ENCODE measurements at places on chromosomes 1 and 21.

- no peak for DNase-seq
These were observed at the start of gene MX2 for GRCh38 chr21:41361786-41362604. Gene MX2 (plus strand): TSS chr21:41362027. CDS start chr21:41376907, 14,880 bp downstream.

GRCh38 chr21:36890086-36890485, 76.4 kb downstream of the HLCS start:
- DNase-seq, result no peak

DNA sequence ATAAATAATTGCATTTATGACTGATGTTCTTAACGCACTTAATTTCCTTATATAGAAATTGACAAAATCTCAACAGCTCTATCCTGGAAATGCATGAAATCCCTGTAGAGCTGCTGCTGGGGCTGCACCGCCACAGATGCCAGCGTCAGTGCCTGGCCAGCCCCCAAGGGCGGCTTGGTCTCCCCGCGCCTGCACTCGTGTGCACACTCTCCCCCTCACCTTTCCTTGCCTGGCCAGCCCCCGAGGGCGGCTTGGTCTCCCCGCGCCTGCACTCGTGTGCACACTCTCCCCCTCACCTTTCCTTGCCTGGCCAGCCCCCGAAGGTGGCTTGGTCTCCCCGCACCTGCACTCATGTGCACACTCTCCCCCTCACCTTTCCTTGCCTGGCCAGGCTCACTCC, 11.3 kb downstream of the TPRG1L start:
- DNase-seq, result no peak

GRCh38 chr1:161791904-161792655, 26.0 kb downstream of the ATF6 start:
- DNase-seq, result no peak

DNA sequence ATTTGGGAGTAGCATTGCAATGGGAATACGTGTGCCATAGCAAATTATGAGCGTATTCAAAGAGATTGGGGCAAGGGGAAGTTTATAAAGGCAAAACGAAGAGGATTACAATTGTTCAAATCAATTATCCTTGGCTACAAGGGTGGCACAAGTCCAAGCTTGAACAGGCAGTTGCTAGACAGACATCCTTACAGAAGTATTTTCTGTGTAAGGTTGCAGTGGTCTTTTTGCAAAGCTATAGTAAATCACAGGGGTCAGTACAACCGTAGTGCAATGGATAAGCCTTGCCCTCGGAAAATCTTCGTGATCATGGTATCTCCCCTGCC, 37.4 kb upstream of the HAO2 start:
- no peak for DNase-seq

- no peak for DNase-seq
These were observed 6.4 kb downstream of the PTAFR start for GRCh38 chr1:28170001-28170596.

DNA sequence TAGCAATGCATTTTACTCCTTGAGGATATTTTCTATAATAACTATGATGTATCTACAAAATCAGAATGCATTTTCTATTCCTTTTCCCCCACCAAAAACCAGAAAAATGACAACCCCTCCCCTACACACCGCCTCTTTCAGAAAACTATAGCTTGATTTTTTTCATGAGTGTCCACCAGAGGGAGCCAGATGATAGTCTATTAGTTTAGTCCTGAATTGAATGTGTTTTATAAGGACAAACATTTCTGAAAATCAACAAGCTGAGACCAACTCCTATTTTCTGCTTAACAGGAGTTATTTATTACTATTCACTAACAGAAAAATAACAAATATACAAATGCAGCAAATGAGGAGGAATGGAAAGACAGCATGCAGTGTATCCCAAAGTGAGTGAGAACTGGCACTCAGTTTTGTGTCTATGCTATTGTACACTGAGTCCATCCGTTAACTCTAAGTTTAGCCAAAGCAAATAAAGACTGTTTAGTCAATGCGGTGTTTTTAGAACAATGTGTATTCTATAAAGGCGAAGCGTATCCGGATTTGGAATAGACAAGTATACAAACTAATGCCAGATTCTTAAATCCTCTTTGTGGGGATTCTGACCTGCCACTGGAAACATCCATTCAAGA, 182.6 kb downstream of the VAV3 start:
- peak; percentile 37 for DNase-seq

DNA sequence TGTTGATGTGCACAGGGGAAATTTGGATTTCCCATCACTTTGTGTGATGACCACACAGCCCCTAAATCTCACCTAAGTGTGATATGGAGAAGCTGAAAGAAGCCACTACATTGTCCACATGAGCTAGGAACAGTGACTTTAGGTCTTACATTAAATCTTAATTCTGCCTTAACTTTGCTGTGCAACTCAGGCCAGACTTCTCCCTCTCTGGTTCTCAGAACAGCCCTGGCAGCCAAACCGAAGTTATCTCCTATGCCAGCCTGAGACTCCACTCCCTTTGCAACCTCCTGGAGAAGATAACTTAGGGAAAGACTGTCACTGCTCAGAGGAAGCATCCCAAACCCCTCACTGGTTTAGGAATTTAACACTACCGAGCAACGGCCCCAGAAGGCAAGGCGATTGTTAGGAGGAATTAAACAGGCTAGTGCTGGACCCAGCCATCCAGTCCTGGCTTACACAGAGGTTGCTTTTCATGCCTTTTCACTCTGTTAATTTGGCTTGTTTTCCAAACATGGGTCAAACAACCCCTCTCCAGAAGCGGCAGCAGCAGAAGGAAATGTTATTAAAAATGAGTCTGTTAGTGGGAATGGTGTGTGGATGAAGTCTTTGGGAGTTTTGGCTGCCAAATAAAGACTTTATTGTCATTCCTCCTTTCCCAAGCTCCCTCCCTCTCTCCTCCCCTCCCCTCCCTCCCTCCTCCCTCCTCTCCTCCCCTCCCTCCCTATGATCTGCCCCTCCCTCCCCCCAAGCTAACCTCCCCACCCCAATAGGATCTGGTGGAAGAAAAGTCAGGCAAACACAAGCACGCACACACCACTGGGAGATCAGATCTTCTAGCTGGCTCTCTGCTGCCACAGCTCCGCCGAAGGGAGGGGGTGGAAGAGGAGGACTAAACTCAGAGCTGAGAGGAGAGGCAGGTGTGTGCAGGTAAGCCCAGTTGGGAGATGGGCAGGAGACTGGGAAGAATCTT, at the start of gene PRELP:
Gene PRELP, plus strand, starts transcription at position 795 of the 970 bp plus-strand sequence. CDS start 7,379 bp downstream, outside the sequence.
- DNase-seq, result no peak

DNA sequence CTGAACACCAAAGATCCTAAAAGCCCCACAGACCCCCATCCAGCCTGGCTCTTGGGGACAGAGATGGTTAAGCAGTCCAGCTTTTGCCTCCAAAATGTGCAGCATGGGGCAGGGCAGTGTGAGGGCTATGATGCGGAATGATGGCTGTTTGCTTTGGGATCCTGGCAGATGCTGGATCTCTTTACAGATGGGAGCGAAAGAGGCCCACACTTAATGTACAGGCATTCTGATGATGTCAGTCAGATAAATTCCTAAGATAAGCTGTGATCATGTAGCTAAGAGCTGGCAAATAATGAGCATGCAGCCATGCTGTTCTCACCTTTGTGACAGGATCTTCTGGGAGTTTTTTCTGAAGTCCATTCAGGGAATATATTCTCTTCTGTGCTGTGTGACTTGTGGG, 17.6 kb upstream of the KCNQ4 start:
- DNase-seq, result no peak

DNA sequence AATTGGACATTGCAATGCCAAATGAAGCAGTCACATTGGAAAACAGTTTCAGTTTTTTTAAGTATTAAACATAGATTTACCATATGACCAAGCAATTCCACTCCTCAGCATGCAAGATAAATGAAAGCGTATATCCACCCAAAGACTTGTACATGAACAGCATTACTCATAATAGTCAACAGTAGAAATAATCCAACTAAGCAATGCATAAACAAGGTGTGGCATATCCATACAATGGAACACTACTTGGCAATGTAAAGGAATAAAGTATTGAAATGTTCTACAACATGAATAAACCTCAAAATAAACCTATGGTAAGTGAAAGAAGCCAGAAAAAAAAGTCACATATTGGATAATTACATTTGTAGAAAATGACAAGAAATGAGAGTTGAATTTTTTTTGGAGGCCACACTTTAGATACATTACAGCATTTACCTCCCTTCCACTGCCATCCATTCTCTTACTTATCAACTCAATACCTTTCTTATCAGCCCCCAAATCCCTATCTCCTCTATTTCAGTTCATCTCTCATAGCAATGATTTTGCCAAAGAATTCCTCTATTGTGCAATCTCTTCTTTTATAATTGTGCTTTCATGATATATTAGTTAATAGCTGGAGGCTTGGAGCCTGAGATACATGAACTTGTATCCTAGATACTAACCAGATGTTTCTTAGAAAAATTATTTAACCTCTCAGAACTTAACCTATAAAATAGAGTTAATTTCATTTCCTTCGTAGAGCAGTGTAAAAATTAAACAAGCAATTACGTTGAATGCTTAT, 414.2 kb upstream of the C1orf87 start:
- DNase-seq, result no peak

DNA sequence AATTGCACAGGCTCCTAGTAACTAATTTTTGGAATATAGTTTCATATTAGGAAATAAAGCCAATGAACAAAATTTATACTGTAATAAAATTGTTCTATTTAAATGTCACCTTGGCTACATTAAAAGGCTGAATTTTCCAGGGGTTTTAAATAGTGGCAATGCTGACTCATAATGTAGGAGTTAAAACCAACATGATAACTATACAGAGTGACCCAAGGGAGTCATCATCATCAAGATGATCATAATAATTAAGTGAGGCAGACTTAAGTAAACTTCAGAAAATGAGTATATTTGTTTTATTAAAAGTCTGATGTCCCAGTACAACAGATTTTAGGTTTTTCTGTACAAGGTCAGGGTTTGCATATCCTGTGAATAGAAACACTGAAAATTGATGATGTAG, 183.4 kb downstream of the PLPPR4 start:
- DNase-seq, result no peak

DNA sequence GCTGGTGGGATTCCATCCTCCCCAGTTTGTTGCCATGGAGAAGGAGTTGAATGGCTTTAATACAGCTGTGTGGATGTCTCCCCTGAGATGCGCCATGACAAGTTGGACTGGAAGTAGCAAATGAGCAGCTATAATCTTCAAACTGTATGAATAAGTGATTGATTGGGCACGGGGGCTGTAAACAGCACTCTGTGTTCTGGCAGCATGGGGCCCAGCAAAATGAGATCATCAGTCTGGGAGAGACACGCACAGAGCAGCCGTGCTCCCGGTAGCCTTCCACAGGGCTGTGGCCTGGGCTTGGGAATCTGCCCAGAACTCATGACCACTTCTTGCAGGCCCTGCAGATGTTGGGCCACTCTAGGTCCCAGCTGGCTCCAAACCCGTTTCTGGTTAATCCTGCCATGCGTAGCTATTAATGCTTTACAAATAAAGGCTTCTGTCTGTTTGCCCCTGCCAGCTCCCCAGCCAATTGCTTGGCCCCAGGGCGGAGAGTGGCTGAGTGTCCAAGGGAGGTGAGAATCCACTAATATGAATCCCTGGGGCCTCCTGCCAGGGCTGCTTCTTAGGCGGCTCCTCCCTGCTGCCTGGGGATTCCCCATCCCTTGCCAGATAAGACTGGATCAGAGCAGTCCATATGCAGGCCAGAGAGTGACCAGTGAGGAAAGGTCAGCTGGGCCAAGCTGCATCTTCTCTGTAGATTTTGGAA, 642.9 kb downstream of the AJAP1 start:
- no peak for DNase-seq

DNA sequence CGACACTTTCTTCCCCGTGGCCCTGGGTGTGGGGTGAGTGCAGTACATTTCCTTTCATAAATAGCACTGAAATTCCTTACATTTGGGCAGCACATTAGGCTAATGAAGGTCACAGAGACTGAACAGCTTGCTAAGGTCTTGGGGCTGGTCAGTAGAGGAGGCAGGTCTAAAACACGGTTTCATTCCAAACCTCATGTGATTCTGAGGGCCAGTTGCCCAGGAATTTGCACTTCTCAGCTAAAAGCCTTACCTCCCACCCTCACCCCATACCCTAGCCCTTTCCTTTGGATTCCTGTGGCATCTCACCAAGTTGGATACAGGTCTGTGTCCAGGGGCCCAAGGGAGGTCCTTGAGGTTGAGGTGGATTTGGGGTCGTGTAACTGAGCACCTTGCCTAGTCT, 147.8 kb upstream of the CD34 start:
- no peak for DNase-seq

DNA sequence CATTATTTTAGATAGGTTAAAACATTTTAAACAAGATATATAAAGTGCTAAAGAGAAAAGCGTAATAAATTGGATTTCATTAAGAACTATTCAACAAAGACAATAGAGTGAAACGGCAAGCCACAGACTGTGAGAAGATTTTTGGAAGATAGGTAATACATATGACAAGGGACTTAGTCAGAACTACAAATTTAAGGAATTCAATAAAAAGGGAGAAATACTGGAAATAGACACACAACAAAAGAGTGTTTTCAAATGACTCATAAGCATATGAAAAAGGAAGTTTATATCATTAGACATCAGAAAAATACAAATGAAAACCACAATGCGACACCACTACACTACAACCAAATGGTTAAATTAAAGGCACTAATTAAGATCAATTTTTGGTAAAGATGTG, 90.5 kb downstream of the GDAP2 start:
- DNase-seq, result no peak

DNA sequence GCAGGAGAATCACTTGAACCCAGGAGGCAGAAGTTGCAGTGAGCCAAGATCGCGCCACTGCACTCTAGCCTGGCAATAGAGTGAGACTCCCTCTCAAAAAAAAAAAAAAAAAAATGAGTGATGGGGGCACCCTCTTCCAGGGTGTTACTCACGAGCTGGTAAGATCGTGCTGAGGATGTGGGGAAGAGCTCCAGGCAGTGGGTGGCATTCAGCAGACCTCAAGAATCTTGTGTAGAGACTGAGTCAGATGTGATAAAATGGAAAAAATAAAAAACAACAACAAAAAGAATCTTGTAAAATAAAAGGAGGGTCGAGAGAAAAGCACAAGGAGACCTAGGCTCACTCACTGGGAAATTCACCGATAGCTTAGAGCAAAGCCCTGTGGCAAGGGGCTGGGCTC, 38.5 kb downstream of the EPHA2 start:
- no peak for DNase-seq

DNA sequence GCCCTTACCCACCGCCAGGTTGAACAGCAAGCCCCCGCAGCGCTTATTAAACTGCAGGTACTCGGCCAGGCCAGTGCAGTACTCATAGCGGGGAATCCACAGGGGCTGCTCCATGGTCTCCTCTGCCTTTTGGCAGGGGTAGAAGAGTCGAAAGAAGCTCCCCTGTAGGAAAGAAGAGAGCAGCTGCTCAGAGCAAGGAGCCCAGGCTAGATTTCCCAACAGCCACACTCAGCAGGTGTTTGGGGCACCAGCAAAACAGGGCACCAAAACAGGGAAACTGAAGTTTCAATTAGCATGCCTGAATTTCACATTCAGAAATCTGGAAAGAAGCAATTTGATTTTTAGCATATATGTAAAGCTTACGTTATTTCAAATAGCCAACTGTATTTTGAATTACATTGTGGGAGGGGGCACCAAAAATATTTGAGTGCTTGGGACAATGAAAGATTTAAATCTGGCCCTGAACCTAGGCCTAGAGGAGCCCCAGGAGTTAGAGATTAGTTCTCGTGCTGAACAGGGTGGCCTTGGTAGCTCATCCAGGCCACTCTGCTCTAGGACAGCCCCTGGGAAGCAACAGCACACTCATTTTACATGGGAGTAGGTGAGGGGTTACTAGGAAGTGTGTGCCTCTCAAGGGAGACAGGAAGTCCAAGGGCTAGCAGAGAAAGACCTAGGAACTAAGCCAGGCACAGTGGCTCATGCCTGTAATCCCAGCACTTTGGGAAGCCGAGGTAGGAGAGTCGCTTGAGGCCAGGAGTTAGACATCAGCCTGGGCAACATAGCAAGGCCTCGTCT, 8.2 kb downstream of the PAFAH2 start:
- no peak for DNase-seq
